ENCODE measurements at places on chromosomes 7 and 10. TPM values are rescaled to one million over a fixed set of nuclear protein-coding genes. Genes with fewer than 3 reads are reported as not detected.

KIF20B gene
- 3.2 TPM for total RNA-seq

LRGUK gene
- 0.08 TPM for total RNA-seq

- no peak for DNase-seq
Observed at GRCh38 chr10:112244197-112244596, 39.0 kb upstream of the TECTB start.

GRCh38 chr10:14459665-14460064 lies 128.9 kb upstream of the FRMD4A start:
- no peak for DNase-seq

- DNase-seq = no peak
Observed at GRCh38 chr10:86523348-86523747, 1.8 kb upstream of the WAPL start.
